Skeletal muscle cell (primary cell): ENCODE measurements at places on chromosomes 12 and 14.

DNA sequence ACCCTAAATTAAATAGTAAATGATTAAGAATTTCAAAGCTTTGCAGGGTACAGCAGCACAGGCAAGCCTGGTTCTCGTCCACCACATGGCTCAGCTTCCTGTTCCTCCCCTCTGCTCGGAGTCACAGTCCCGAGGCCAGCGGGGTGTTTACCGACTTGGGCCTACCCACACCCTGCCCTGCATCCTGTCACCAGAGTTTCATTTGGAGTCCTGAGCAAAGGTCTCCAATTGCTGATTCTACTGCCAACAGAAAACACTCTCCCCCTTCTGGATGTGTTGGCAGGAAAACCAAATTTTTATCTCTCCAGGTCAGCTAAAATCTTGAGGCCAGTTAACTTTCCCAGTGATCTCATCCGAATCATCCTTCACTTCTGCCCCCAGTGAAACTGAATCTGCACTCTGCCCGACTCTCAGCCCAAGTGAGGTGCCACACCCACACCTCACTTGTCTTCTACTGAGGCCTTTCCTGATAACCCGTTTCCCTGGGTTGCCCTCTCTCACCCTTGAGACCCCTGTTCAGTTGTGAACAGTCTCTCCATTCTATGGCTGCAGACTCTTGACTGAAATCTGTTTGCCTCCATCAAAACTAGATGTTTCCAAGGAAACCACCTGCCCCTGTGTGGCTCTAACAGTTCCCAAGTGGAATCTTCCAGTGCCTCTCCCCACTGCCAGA, 71.2 kb downstream of the VCPKMT start:
- no peak for DNase-seq

DNA sequence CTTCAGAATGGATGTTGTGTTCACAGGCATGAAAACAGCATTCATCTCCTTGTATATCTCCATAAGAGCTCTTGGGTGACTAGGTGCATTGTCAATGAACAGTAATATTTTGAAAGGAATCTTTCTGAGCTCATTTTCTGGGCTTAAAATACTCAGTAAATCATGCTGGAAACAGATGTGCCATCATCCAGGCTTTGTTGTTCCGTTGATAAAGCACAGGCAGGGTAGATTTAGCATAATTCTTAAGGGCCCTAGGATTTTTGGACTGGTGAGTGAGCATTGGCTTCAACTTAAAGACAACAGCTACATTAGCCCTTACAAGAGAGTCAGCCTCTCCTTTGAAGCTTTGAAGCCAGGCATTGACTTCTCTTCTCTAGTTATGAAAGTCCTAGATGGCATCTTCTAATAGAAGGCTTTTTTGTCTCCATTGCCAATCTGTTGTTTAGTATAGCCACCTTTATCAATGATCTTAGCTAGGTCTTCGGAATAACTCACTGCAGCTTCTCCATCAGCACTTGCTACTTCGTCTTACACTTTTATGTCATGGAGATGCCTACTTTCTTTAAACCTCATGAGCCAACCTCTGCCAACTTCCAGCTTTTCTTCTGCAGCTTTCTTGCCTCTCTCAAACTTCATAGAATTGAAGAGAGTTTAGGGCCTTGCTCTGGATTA, 79.6 kb upstream of the PSMA6 start:
- no peak for DNase-seq

- peak; percentile 98 for DNase-seq
Measured at GRCh38 chr12:26274441-26275312, 79.3 kb downstream of the SSPN start.

DNA sequence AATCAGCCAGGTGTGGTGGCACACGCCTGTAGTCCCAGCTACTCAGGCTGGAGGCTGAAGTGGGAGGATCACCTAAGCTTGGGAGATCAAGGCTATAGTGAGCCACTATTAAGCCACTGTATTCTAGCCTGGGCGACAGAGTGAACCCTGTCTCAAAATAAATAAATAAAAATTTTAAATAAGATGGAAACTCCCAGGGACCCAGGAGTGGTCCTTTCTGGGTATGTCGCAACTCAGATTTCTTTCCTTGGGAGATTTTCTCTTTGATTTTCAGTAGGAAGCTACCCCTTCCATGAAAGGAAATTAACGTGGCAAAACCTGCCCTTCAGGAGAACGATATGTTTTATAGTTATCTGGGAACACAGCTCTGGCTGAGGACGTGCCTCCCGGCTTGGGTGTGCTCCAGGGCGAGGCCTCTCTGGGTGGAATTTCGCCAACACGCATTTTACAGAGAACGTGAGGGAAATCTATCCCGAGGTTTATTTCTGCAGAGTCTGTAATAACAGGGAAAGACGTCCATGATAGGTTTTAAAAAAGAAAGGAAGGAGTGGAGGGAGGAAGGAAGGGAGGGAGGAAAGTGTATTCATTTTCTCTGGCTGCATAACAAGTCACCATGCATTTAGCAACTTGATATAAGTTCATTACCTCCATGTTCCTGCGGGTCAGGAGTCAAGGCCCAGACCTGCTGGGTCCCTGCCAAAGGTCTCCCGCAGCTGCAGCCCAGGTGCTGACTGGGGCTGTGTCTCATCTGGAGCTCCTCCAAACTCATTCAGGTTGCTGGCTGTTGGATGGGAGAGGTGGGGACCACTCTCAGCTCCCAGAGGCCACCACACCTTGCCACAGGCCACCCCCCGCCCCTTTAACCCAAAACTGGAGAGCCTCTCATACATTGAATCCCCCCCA, 80.6 kb upstream of the GSC start:
- DNase-seq, result no peak

DNA sequence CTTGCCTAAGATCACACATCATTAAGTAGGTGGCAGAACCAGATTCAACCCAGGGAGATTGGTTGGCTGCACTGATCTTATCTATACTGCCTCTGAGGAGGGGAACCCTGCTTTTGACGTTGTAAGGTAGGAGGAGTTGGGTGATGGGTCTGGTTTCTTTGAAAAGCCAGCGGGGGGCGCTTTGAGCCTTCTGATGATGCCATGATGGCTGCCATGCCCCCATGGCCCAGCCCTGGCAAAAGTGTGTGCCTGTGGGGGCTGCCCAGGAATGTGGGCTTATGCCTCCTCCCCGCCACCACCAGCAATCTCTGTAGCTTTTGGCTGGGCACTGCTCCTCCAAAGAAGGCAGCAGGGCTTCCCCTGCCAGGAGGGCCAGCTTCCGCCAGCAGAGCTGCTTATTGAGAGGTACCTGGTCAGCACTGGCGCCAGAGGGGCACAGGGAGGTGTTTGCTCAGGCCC, 224.3 kb downstream of the SLC41A2 start:
- no peak for DNase-seq

DNA sequence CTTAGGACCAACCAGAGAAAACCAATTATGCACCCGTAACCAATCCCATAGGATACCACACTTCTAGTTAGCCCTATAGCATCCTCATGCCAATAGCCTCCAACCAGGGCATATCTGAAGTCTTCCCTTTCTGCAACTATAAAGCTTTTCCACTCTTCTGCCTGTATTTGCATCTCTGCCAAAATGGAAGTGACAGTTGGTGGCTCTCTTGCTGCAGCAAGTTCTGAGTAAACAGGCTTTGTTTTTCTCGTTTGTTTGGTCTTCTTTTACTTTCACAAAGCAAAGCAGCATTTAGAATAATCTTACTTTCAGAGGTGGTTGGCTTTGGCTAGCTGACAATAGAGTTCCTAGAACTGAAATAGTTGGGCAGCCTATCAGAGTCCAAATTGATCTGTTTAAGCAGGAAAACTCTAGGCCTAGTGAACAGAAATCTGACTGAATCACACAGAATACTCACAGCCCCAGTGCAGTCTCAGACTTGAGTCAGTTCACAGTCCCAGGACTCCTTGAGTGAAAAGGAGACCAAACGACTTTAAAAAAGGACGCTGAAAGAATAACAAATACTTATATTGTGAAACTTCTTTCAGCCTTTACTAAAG, 1029.7 kb upstream of the LRFN5 start:
- DNase-seq, result no peak

- DNase-seq, result no peak
Measured at GRCh38 chr14:92692822-92693226, 55.6 kb downstream of the LGMN start.

GRCh38 chr12:50214018-50214417, 46.8 kb upstream of the CERS5 start:
- DNase-seq, result no peak

DNA sequence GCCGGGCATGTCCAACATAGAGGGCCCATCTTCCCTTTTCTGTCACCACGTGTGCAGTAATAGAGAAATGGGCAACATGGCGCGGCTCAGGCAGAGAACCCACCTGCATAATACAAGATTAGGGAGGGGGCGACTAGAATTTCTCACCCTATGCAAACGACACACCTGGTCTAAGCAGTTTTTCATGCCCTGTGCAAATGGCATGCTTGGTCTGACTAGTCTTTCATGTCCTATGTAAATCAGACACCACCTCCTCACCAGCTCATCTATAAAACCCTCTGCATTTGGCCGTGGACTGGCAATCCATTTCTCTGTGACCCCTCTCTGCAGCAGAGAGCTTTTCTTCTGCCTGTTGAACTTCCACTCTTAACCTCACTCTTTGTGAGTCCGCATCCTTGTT, 180.2 kb upstream of the PZP start:
- no peak for DNase-seq

DNA sequence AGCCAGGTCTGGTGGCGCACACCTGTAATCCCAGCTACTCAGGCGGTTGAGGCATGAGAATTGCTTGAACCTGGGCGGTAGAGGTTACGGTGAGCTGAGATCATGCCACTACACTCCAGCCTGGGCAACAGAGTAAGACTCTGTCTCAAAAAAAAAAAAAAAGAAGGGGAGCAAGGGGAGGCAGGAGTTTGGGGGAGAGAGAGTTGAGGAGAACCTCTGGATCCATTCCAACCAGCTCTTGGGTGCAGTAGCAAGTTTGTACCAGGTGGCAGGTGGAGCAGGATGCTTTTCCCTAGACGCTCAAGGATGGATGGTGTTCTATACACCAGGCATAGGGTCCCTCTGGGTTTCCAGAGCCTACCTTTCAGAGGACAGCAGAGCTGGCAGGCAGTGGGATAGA, 1.9 kb downstream of the NFE2 start:
- DNase-seq, result no peak

GRCh38 chr12:116372815-116373214, 95.3 kb upstream of the MED13L start:
- DNase-seq, result no peak

DNA sequence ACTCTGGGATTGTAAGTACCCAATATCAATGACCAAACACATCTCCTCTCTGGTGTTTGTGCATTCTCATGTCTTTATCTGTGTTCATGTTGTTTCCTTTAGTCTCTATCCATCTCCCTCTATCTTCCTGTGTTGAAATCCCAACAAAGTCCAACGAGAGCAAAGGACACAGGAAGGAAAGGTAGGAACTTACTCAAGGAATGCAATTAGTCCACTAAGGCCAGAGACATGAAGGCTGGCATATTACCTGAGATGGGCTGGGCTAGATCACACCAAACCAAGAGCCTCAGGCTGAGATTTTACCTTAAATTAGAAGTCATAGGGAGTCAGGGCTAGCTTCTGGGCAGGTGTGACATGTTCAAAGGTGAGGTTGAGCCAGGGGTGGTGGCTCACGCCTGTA, 14.3 kb upstream of the LGALS3 start:
- no peak for DNase-seq

- no peak for DNase-seq
Measured at GRCh38 chr14:58027904-58028303, 124.1 kb downstream of the ARMH4 start.

DNA sequence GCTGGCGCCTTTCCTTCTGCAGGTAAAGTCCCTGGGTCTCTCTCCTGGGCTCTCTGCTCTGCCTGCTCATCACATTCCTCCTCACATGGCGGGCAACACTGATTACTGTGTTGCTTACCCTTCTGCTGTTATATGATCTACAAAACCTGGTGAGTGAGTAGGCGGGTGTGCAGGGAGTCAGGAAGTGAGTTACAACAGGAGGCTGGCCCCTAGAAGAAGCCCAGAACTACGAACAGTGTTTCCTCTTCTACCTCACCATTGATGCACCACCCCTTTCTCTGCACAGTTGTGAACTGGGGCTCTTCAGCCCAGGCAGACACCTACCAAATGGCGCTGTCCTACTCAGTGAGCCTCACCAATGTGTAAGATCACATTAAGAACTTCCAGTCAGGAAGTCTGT, 4.9 kb upstream of the KLHL33 start:
- no peak for DNase-seq
